ENCODE measurements at places on chromosomes 5 and 9.

DNA sequence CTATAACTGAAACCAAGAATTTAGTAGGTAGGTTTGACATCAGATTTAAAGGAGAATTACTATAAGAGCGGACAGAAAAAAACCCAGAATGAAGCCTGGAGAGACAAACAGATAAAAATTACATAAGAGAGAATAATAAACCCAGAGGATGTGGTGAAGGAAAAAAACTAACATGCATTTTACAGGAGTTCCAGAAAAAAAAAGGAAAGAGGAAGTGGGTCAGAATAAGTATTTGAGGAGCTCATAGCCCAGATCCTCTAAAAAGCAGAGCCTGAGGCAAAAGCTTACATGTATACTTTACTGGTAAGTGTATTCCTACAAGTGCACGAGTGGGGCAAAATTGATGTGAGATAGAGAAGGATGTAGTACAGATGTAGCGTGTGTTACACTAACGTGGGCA, 43.1 kb upstream of the NAA35 start:
- peaks cover 3% of the 10 kb centered on the region for H3K36me3 ChIP-seq
- no peak overlapping the region for H3K27ac ChIP-seq
- H3K4me1 ChIP-seq: no peaks in the 10 kb centered on the region
- H3K4me3 ChIP-seq: no peak overlapping the region

- DNase-seq: no peak
- peaks cover 14% of the 10 kb centered on the region for H3K4me1 ChIP-seq
- no peaks in the 10 kb centered on the region for H3K36me3 ChIP-seq
Observed at GRCh38 chr5:14218480-14218879, 75.3 kb downstream of the TRIO start.

DNA sequence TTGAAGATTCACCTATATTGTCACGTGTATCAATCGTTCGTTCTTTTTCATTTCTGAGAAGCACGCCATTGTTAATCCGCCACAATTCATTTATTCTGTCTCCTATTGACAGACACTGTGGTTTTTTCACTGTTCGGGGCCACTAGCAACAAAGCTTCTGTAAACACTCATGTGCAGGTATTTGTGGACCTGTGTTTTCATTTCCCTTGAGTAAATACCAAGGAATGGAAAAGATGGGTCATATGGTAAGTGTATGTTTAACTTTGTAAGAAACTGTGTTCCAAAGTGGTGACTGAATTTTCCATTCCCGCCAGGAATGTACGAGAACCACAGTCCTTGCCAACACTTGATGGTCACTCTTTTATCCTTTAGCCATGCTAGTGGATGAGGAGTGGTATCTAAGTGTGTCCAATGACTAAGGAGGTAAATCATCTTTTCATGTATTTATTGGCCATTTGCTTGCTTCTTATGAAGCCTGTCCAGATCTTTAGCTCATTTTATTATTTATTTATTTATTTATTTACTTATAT, 10.7 kb downstream of the ABO start:
- H3K36me3 ChIP-seq: no peaks in the 10 kb centered on the region
- no peaks in the 10 kb centered on the region for H3K4me1 ChIP-seq
- DNase-seq: no peak
- no peak overlapping the region for H3K4me3 ChIP-seq

GRCh38 chr9:126558051-126558665, 55.6 kb upstream of the LMX1B start:
- no peaks in the 10 kb centered on the region for H3K36me3 ChIP-seq
- no peak for DNase-seq
- no peaks in the 10 kb centered on the region for H3K4me1 ChIP-seq

- H3K27ac ChIP-seq: no peak overlapping the region
- H3K27me3 ChIP-seq: no peaks in the 10 kb centered on the region
- peaks cover 23% of the 10 kb centered on the region for H3K4me1 ChIP-seq
- no peaks in the 10 kb centered on the region for H3K36me3 ChIP-seq
- DNase-seq: no peak
Observed at GRCh38 chr9:83445703-83446265, 92.4 kb downstream of the FRMD3 start.

GRCh38 chr9:116671605-116672004, 15.5 kb upstream of the TRIM32 start:
- H3K4me3 ChIP-seq: no peak overlapping the region
- DNase-seq: no peak
- H3K4me1 ChIP-seq: no peaks in the 10 kb centered on the region
- H3K27ac ChIP-seq: no peak overlapping the region

DNA sequence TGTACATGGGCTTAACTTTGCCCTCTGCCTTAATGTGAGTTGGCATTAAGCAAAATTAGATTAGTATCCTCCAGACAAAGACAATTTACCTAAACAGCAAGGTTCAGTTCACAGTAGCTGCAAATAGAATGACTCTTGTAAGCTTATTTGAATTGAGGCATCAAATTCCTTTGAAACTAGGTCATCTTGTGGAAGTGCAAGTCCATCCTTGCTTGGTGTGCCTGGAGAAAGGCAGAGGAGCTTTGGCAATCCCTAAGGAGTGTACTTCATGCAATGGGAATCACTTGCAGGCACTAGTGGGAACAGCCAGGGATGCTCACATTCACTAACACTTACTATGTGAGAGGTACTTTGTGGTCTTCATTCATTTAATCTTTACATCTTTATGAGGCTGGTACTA, 118.3 kb downstream of the DRD1 start:
- H3K36me3 ChIP-seq: no peaks in the 10 kb centered on the region
- H3K4me1 ChIP-seq: no peaks in the 10 kb centered on the region
- H3K27me3 ChIP-seq: no peaks in the 10 kb centered on the region
- H3K4me3 ChIP-seq: no peak overlapping the region

GRCh38 chr9:14220256-14220655, 93.7 kb downstream of the NFIB start:
- peak overlapping the region; percentile 34 for H3K27ac ChIP-seq
- no peak for DNase-seq
- H3K4me3 ChIP-seq: no peak overlapping the region
- H3K36me3 ChIP-seq: no peaks in the 10 kb centered on the region
- H3K4me1 ChIP-seq: peaks cover 33% of the 10 kb centered on the region

DNA sequence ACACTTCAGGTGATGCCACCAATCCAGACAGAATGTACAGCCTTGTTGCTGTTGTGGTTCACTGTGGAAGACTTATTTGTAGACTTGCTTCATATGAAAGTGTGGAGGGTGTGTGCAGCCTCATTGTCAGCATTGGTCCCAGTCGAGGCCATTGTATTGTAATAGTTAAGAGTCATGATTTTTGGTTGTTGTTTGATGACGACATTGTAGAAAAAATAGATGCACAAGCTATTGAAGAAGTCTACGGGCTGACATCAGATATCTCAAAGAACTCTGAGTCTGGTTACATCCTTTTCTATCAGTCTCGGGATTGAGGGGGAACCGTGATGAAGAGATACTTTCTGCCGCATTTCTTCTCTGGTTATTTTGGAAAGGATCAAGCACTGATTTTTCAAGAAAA, 56.4 kb upstream of the TLX3 start:
- no peak overlapping the region for H3K4me3 ChIP-seq
- DNase-seq: no peak
- no peaks in the 10 kb centered on the region for H3K27me3 ChIP-seq
- H3K4me1 ChIP-seq: no peaks in the 10 kb centered on the region

GRCh38 chr5:134111741-134112647, 2.5 kb upstream of the TCF7 start:
- no peak overlapping the region for H3K4me3 ChIP-seq
- H3K36me3 ChIP-seq: no peaks in the 10 kb centered on the region
- DNase-seq: no peak
- H3K27me3 ChIP-seq: no peaks in the 10 kb centered on the region
- no peaks in the 10 kb centered on the region for H3K4me1 ChIP-seq

- no peaks in the 10 kb centered on the region for H3K27me3 ChIP-seq
- H3K27ac ChIP-seq: peak overlapping the region; percentile 74
- no peaks in the 10 kb centered on the region for H3K36me3 ChIP-seq
- DNase-seq: no peak
- no peak overlapping the region for H3K4me3 ChIP-seq
Observed at GRCh38 chr5:14447958-14448911, 133.4 kb upstream of the OTULINL start.

- H3K27me3 ChIP-seq: no peaks in the 10 kb centered on the region
- no peak overlapping the region for H3K4me3 ChIP-seq
- DNase-seq: no peak
- H3K4me1 ChIP-seq: no peaks in the 10 kb centered on the region
- no peak overlapping the region for H3K27ac ChIP-seq
Observed at GRCh38 chr9:122382901-122383850, 12.4 kb downstream of the PTGS1 start.

DNA sequence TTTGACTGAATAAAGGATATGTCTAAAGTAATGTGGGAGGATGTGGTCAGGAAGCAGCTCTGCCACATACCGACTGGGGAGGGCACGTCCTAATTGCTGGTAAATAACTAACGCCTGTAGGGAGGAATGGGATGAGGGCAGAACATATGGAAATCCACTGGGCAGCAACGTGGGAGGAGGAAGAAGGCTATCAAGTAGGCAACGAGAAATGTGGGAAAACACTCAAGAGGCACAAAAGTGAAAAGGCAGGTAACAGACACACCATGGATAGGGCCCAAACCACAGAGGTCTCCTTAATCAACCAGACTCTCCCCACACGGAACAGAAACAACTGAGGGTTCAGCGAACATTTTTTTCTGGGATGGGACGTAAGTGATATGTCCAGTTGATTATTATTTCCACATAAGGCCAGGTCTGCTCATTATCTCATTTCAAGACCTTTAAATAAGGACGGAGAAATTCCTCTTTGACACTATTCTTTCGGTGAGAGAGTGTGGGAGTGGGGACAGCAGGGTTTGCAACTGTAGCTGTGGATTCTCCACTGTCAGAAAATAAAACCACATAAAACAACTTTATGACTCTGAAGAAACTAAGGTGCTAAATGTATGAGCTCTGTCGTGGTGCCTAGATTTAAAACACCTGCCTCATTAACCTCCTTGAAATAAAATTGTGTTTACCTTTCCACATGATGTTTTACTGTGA, 17.0 kb downstream of the IARS1 start:
- no peaks in the 10 kb centered on the region for H3K4me1 ChIP-seq
- no peak for DNase-seq
- no peak overlapping the region for H3K4me3 ChIP-seq
- H3K27ac ChIP-seq: no peak overlapping the region

DNA sequence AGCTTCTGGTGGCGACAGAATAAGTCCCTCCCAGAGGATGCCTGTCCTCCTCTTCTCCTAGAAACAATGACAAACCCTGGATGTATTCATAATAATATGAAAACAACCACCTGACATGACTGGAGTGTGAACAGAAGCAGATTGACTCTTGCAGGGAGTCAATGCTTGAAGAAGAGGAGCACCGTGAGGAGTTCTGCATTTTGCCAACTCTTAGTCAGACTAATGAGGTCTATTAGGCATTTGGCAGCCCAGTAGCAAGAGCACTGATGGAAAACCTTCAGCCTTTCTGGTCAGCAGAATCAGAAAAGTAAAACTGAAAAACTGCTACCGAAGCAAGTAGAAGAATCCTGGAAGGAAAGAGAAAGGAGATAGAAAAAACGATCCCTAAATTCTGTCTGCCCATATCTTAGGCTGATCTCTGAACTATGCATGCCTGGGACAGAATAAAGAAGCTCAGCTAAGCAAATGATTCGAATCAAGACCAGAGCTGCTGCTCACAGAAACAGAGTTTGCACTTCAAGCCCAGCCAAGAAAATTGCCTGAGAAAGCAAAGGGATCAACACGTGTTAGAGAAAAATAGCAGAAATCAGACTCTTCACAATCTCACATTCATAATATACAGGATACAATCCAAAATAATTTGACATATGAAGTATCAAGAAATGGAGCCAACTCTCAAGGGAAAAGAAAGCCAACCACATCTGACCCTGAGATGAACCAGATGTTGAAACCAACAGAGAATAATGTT, 69.5 kb upstream of the OSMR start:
- H3K27me3 ChIP-seq: no peaks in the 10 kb centered on the region
- no peak overlapping the region for H3K4me3 ChIP-seq
- H3K36me3 ChIP-seq: no peaks in the 10 kb centered on the region
- no peak overlapping the region for H3K27ac ChIP-seq

- H3K27me3 ChIP-seq: no peaks in the 10 kb centered on the region
- no peaks in the 10 kb centered on the region for H3K4me1 ChIP-seq
- no peak for DNase-seq
- H3K4me3 ChIP-seq: no peak overlapping the region
- H3K27ac ChIP-seq: no peak overlapping the region
- no peaks in the 10 kb centered on the region for H3K36me3 ChIP-seq
Observed at GRCh38 chr5:6909901-6910300, 196.7 kb downstream of the TENT4A start.

GRCh38 chr5:180352116-180353047, 754 bp downstream of the GFPT2 start:
- no peaks in the 10 kb centered on the region for H3K27me3 ChIP-seq
- H3K27ac ChIP-seq: peak overlapping the region; percentile 51
- no peaks in the 10 kb centered on the region for H3K36me3 ChIP-seq
- DNase-seq: no peak
- H3K4me3 ChIP-seq: peak overlapping the region; percentile 88

DNA sequence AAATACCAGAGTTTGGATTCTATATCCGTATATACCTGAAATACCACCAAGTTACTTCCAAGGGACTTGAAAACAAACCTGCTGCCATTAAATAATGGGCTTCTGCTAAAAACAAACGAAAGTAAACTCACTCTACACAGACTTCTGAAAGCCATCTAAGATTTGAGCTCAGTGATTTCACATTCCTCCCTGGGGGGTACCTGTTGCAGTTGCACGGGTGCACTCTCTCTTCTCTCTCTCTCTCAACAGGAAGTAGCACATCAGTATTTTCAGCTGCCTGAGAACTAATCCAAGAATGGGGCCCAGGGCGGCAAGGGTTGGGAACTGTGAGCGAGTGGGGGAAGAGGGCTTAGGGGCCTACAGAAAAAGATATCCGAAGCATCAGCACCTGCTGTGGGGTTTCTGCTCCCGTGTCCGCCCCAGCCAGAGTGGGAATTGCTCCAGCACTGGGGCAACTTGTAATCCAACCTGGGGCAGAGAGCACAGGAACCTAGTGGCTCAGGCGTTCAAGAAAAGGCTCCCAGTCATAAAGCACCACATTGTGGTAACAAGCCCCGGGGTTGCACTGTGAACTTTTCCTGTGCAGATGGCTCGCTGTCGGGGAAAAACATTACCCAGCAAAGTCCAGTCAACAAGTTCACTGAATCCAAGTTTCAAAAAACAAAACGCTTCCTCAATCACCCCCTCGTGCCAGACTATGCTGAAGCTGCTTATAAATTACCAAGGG, 99.8 kb downstream of the EFNA5 start:
- H3K27me3 ChIP-seq: no peaks in the 10 kb centered on the region
- H3K36me3 ChIP-seq: no peaks in the 10 kb centered on the region
- peak overlapping the region; percentile 67 for H3K4me3 ChIP-seq
- no peak for DNase-seq
- peak overlapping the region; percentile 66 for H3K27ac ChIP-seq

- no peak overlapping the region for H3K4me3 ChIP-seq
- no peaks in the 10 kb centered on the region for H3K4me1 ChIP-seq
- H3K27me3 ChIP-seq: no peaks in the 10 kb centered on the region
Observed at GRCh38 chr5:137589185-137589584, 90.1 kb upstream of the SPOCK1 start.
